ENCODE measurements at places on chromosomes 3 and 15.
A peak's percentile ranks its signal among the peaks of the same experiment; 100 is the strongest.

- DNase-seq, result no peak
These were observed 181.0 kb upstream of the FEZF2 start for GRCh38 chr3:62554264-62554799.

GRCh38 chr3:183300996-183301562 is 48.0 kb downstream of the B3GNT5 start:
- DNase-seq, result no peak

DNA sequence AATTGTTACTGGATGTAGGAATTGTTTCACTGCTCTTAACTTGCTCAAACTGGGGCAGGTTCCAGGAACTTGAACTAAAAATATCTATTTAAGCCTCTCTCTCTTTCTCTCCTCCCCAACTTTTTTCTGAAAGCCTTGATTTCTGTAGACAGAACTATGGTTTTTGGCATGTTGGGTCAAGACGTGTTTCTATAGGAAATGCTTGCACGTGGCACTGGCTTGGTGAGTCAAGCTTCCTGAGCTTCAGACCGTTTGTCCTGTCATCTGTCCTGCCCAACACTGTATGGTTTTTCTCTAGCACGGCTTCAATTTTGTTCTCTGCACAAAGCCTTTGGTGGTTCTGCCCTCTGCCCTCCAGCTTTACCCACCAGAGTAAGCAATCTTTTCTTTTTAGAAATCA is 13.5 kb downstream of the EAF1 start:
- no peak for DNase-seq

- DNase-seq, result no peak
These were observed 66.9 kb upstream of the PLAAT1 start for GRCh38 chr3:193174140-193174539.

GRCh38 chr15:54556231-54556630 is 578.0 kb downstream of the UNC13C start:
- no peak for DNase-seq

DNA sequence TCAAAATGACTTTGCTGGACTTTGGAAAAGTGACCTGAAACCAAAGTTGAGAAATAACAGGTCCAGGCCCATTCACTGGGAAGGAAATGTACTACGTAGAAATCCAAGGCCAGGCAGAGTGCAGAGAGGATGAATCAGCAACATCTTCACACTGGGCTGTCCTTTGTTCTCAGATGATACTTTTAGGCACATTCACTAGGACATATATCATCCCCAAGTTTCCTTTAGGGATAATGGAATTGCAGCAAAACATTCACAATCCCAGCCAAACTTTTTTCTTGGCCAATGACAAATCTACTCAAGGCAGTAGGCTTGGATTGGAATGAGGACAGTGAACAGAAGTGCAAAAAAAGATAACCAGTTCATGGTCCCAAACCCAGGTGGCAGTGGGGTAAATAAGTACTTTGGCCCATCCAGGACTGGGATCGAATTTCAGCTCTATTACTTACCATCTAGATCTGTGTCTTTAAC is 75.1 kb downstream of the CLDN11 start:
- no peak for DNase-seq

- DNase-seq, result no peak
These were observed 107.5 kb upstream of the NSMCE3 start for GRCh38 chr15:29377161-29377560.

GRCh38 chr15:84981711-84982300 is at the start of gene PDE8A:
PDE8A (plus strand) TSS chr15:84981856; CDS start chr15:84982163, 307 bp downstream.
- DNase-seq, result peak; percentile 30

GRCh38 chr3:11784971-11785377 is 61.7 kb downstream of the TAMM41 start:
- peak; percentile 23 for DNase-seq

- DNase-seq, result no peak
These were observed 41.7 kb downstream of the CADPS start for GRCh38 chr3:62833538-62833937.

DNA sequence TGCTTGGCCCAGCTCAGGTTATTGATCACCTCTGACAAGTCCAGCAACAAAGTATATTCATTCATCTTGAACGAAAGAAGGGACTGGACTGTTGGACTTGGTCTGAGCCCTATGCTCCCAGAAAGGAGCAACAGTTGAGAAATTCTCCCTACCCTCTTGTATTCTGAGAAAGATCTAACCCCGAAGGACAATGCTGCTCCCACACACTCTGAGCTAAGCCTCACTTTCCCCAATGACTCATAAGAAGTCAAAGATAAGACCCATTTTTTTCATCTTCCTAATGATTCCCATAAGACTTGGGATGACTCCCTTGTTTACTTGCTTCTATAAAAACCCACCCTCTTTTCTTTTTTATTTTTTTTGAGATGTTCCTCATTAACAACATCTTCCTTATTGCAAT is 549.4 kb upstream of the MDFIC2 start:
- no peak for DNase-seq
